ENCODE measurements at places on chromosomes 13 and 19.
A peak's percentile ranks its signal among the peaks of the same experiment; 100 is the strongest.

DNA sequence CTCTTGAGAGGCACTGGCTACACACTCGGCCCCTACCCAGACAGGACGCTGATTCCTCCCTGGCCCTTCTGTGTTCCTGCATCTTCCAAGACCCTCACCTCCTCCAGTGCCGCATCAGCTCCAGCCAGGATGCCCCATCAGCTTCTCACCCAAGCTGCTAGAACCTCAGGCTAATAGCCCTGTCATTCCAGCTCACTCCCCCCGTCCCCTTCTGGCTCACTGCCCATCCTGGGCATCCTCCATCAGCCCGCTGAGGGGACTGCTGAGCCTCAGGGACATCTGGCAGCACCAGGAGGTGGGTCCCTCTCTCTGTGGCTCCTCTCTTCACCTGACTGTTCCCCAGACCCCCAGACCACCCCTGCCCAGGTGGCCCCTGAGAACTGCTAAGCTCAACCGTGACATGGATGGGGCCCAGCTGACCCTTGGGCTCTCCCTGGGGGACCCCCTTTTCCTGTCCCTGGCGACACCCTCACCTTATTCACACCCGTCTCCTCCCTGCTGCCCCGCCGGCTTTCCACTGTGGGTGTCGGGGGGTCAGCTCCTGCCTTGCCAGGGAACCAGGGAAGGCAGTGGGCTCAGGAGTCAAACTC, 4.8 kb downstream of the FFAR3 start:
- DNase-seq = no peak

- no peak for DNase-seq
Measured at GRCh38 chr13:31894931-31895330, 136.6 kb upstream of the FRY start.

GRCh38 chr19:48946463-48947257, 8.0 kb upstream of the BAX start:
- no peak for DNase-seq

GRCh38 chr19:53076984-53077383, 26.2 kb downstream of the ZNF160 start:
- DNase-seq = peak; percentile 82

- DNase-seq = no peak
Measured at GRCh38 chr13:57128909-57129308, 11.8 kb upstream of the PRR20A start.

GRCh38 chr19:18495204-18495911, 26.5 kb downstream of the ELL start:
- DNase-seq = no peak

GRCh38 chr13:41554626-41555386, 97.5 kb downstream of the RGCC start:
- no peak for DNase-seq

GRCh38 chr19:18208098-18208951, 4.5 kb upstream of the RAB3A start:
- no peak for DNase-seq

GRCh38 chr13:82698383-82698782, 1183.9 kb downstream of the SLITRK1 start:
- no peak for DNase-seq

DNA sequence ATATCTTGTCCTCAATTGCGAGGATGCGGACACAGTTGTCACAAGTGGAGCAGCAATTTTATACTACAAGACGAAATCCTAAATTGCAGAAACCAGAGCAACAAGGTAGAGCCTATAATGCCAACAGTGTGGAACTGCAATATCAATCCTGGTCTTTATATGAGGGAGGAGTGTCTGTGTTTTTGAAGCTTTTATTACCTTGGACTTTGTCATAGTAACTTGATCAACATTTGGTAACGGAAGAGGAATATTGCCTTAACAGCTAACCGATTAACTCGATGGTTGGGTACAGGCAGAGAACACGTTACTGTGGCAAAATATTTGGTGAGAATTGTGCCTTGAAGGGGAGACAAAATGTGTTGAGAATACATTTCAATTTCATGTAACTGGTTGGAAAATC, 661.5 kb downstream of the FGF9 start:
- DNase-seq = no peak

DNA sequence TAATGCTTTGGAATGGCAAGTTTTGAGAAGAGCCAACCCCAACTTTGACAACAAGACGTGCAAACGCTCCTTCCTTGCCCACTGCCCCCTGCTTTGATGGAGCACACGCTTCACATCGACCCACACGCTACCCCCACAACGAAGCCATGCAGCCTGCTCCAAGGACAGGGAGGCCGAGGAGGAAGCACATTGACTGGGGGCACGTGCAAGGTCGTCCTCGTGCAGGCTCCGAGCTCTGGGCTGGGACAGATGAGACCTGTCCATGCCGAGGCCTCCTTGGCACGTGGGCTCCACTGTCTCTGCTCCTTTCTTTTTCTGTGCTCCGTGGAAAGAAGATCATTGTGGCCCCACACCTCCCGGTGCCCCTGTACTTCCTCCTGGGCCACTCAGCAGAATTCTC, 309.0 kb downstream of the TEX29 start:
- no peak for DNase-seq

- no peak for DNase-seq
Measured at GRCh38 chr19:18008814-18009213, 844 bp downstream of the ARRDC2 start.

DNA sequence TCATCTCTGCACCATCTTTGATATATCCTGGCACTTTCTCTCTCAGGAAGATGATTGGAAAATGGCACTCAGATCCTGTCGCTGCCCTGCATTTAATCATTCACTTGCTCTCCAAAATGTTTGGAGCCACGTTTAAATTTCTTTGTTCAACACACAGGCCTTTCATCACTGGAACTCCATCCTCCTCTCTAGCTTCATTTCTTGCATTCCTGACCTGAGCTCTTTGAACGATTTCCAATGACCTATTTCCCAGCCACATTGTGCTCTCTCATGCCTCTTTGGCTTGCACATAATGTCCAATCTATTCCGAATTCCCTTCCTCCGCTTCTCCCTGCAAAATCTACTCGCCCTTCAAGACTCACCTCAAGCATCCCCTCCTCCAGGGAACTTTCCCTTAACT, 287.4 kb upstream of the NBEA start:
- DNase-seq = peak; percentile 18

- DNase-seq = no peak
Measured at GRCh38 chr19:10417541-10418234, 2.6 kb upstream of the PDE4A start.

DNA sequence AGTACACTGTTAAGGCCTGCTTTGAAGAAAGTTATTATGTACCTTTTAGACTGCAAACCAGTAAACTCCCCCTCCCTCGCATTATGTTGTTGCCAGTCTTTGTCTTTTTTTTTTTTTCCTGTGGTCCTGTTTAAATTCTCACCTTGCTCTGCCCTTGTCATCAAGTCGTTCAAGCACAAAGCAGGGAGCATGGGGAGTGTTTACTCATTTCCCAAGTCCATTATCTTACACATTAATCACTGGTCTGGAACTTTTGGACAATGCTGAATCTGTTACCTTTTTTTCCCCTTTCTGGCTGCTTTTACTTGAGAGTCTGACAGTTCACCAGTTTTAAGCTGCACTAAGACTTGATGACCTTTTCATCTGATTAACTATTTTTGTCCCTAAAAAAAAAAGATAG, 108.2 kb downstream of the DACH1 start:
- DNase-seq = no peak

- DNase-seq = no peak
Measured at GRCh38 chr19:8684001-8684902, 14.3 kb downstream of the ACTL9 start.

GRCh38 chr19:34313188-34313587, 51.8 kb upstream of the GPI start:
- no peak for DNase-seq

- no peak for DNase-seq
Measured at GRCh38 chr13:97499181-97499580, 65.2 kb downstream of the RAP2A start.

DNA sequence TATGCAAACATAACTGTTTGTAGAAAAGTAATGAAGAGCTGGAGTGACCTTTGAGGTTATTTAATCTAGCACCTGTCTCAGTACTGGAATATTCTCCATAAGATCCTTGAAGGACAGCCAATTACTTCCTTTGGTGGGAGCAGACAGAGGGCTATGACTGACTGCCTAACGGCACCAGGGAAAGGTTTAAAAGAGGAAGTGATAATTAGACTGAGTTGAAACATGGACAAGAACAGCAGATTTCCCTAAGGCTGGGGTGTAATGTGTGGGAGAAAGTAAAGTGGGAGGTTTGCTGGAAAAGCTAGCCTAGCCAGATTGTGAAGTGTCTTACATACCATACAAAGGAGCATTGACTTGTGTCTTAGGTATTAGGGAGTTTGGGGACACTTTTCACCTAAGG, 191.3 kb upstream of the PCDH9 start:
- no peak for DNase-seq

GRCh38 chr19:38736413-38737280, 7.6 kb downstream of the CAPN12 start:
- no peak for DNase-seq

DNA sequence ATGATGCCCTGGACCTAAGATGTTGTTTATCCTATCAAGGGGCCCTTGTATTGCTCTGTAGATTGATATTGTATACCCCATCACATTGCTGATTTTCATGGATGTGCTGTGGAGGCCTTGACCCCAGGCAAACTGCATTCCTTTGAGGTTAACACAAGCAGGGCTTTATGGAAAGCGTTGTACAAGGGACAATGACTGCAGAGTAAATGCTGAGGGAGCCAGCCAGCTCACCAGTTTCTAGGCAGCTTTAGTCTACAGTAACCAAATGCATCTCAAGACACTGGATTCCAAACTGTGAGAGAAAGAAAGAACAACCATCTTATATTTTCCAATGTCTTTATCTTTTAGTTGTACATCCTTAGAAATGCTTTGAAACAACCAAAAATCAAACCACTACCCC, 34.1 kb upstream of the EDNRB start:
- DNase-seq = peak; percentile 10

DNA sequence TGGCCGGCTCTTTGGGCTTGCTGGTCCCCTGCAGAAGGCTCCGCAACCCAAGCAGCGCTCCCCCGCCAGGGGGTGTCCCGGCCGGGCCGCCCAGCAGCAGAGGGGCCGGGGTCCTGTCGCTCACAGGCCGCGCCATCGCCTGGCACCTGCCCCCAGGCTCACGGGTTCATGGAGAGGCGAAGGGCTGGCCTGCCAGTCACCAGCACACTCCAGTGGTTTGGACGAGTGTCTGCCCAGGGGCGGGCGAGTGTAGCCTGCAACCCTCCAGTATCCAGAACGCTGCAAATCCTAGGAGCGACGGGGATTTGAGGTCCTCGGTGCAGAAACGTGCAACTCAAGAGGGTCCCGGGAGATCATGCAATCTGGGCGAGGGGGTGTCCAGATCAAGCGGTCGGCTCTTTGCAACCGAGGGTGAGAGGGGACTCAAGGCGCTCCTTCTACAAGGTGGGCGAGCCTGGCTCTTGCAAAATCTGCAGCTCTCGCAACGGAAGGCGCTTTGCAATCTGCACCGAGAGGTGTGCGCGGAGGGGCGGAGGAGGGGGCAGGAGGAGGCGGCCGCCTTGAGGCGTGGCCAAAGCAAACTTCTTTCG, at the start of gene DBP:
TSS of gene DBP (minus strand) at position 521 of the 590 bp plus-strand sequence. CDS start at position 136, 385 bp downstream.
- no peak for DNase-seq

DNA sequence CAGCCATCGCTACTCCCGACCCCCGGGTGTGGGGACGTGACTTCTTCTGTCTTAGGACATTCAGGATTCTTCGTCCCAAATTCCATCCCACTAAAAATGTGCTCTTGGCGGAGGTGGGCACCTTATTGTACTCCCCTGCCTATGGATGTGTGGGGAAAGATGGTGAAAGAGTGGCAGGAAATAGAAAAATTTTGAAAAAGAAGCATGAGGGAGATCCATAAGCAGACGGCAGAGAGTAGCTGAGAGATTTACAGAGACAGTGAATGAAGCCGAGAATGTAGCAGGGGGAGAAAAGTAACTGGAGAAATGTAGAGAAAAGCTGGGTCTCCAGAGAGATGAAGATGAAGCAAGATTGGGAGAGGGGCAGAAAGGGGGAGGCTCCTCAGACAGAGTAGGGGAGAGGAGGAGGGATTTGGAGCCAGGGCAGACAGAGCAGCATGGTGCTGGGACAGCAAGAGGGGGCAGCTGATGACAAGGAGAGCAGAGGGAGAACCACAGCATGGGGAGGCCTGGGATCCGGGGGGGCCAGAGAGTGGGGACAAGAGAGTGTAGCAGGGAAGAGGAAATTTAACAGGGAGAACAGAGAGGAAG, 843 bp downstream of the ZNF610 start:
- DNase-seq = no peak

GRCh38 chr13:48505597-48506091, 27.2 kb downstream of the RCBTB2 start:
- DNase-seq = no peak

GRCh38 chr13:74710006-74710405, 575.8 kb upstream of the KLF12 start:
- no peak for DNase-seq

DNA sequence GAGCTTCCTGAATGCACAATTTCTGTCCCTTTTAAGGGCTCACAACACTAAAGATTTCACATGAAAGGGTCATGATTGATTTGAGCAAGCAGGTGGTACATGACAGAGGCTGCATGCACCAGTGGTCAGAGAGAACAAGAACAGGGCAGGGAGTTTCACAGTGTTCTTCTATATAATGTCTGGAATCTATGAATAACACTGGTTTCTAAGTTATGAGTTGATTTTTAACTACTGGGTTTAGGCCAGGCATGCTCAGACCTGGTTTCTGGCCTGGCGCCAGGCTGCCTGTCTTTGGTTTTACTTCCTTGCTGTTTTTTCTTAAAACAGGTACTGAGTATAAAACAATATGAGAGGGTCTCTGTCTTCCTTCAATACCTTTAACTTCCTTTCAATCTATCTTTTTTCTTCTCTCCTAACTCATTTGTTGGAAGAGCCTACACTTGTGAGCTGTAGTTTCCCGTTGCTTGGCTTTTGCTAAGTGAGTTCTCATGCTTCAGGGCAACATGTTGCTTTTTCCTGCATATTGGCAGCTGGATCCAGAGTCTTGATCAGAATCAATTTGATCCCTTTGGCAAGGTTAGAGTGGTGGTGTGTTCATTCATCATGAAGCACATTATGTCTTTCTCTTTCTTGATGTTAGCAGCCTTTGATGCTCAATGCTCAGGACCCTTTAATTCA, 38.5 kb upstream of the FGF14 start:
- no peak for DNase-seq

- no peak for DNase-seq
Measured at GRCh38 chr19:40519352-40520322, 52.8 kb downstream of the SPTBN4 start.

- no peak for DNase-seq
Measured at GRCh38 chr13:30978981-30979956, 46.8 kb downstream of the TEX26 start.

DNA sequence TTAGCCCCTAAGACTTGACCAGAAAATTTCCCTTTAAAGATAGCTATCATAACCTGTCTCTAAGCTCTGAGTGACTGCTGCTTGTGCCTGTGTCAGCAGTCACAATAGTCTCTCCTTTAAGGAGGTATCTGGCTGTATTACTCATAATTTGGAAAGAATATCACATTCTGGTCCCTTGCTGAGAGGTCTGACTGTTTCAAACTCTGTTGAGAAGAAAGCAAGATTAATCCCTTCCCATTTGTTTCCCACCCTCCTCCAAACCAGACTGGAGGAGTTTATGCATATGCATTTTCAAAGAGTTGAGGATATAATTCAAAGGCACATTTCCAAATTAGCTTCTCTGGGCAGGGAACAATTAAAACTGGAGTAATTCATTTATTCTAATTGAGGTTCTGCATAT, 2.3 kb downstream of the HTR2A start:
- no peak for DNase-seq

GRCh38 chr13:100356889-100357288, 231.7 kb downstream of the GGACT start:
- DNase-seq = no peak

GRCh38 chr19:18202778-18203407, 949 bp downstream of the RAB3A start:
- no peak for DNase-seq

- no peak for DNase-seq
Measured at GRCh38 chr13:98963917-98964316, 13.9 kb downstream of the DOCK9 start.
